ENCODE measurements at places on chromosomes 13 and 19.

DNA sequence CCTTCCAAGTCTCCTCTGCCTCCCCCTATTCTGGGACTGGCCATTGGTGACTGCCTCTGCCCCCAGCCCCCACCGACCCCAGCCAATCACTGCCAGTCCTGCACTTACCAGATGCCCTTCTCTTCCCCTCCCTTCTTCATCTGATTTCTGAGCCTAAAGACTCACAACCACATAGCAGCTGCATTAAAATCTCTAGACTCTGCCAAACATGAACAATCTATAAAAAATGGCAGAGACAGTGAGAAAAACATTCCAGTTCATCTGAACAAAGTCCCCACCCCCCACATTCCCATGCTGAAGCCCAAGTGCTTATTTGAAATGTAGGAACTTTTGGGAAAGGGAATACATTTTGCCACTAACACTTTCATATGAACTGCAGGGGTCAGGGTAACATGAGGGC, 60.8 kb downstream of the KCTD12 start:
- DNase-seq: no peak

DNA sequence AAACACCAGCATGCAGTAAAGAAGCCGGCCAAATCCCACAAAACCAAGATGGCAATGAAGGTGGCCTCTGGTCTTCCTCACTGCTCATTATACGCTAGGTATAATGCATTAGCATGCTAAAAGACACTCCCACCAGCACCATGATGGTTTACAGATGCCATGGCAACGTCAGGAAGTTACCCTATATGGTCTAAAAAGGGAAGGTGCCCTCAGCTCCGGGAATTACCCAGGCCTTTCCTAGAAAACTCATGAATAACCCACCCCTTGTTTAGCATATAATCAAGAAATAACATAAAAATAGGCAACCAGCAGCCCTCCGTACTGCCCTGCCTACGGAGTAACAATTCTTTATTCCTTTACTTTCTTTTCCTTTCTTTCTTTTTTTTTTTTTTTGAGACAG, 21.1 kb upstream of the PLEKHF1 start:
- no peak for DNase-seq

DNA sequence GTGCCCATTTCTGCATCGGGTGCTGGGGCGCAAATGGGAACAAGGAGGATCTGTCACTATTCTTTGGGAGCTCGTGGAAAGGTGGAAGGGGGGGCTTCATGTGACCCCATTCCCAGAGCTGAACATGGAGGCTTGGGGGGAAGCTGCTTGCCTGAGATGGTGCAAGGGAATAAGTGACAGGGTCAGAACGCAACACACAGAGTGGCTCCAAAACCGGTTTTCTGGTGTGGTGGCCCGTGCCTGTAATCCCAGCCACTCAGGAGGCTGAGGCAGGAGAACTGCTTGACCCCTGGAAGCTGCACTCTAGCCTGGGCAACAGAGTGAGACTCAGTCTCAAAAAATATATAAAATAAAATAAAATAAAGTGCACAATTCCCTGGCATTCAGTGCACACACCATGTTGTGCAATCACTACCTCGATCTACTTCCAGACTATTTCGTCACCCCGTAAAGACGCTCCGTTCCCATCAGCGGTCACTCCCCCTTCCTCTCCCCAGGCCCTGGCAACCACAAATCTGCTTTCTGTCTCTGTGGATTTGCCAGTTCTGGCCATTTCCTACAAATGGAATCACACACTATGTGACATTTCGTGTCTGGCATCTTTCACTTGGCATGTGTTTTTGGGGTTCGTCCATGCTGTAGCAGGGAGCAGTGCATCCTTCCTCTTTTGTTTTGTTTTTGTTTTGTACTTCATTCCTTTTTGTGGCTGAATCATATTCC, 18.2 kb upstream of the COMP start:
- DNase-seq: no peak

GRCh38 chr19:7868671-7869452, 5.3 kb downstream of the PRR36 start:
- DNase-seq: peak; percentile 94

DNA sequence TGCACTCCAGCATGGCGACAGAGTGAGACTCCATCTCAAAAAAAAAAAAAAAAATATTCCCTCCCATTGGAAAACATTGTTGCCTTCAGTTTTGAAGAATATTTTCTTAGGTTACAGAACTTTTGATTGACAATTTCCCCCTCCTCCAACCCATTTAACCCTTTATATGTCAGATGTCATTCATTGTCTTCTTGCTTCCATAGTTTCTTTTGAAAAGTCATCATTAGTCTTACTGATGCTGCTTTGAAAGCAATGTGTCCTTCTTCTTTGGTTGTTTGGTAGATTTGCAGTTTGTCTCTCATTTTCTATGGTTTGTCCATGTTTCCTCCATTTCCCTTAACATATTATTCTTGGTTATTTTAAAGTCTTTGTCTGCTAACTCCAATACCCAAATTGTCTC, 25.4 kb downstream of the ZNF558 start:
- no peak for DNase-seq

DNA sequence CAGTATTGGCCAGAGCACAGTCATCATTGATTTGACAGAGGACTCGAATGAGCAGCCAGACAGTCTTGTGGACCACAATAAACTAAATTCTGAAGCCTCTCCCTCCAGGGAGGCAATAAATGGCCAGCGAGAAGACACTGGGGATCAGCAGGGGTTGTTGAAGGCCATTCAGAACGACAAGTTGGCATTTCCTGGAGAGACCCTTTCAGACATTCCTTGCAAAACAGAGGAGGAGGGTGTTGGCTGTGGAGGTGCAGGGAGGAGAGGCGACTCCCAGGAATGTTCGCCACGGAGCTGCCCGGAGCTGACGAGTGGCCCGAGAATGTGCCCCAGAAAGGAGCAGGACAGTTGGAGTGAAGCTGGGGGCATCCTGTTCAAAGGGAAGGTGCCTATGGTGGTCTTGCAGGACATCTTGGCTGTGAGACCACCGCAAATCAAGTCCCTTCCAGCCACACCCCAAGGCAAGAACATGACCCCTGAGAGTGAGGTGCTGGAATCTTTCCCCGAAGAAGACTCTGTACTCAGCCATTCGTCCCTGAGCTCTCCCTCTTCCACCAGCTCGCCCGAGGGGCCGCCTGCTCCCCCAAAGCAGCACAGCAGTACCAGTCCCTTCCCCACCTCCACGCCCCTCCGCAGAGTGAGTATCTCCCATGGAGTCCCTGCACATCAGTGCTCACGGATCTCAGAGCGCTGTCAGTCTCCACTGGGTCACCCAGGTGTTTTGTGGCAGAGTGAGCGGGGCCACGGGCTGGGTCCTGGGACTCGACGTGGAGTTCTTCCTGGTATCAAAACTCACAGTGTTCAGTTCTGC, 6.9 kb downstream of the CHAF1A start:
- DNase-seq: no peak

- no peak for DNase-seq
Observed at GRCh38 chr19:947090-947706, 21.4 kb downstream of the ARID3A start.

DNA sequence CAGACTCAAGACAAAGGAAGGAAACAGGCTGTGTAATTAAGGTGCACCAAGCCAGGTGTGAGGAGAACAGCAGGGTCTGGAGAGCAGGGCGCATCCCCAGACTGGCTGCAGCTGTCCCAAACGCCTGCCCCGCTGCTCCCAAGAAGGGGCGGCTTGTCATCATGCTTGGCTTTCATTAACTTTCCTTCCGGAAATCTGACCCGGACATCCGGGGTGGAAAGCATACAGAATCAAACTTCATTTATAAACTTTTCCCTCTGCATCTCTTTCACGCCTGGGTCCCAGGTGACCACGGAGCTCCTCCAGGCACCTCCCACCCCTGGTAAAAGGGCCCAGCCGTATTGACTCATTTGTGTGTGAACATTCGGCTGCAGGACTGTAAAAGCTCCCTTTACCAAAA, 31.7 kb downstream of the TSHZ3 start:
- DNase-seq: no peak

DNA sequence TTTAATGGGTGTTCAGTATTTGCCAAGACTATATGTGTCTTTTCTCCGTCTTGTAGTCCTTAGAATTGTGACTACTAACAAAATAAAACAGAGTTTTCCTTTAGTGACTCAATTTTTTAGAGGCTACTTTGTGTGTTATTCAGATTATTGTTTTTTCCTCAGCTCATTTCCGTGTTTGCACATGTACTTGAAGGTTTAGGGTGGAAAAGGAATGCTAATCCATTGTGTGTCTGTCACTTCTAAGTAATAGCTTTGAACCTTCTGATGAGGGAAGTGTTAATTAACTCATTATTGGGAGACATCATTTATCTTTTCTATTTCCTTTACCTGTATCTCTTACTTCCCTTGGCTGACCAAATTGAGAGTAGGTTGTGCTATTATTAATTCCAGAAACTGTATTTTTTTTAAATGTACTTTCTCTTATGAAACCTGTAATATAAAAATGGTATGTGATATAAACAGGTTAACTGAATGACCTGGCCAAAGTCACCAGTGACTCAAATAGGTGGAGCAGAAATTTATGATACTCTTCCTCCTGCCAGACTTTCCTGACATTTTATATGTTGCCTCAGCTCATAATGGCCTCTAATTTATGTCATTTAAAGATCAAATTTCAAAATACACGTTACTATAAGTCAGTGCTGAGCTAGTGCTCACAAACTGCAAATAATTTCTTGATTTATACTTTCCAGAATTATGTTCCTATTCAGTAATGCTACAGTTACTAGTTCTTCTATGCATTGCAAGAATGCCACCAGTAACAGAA, 88.8 kb downstream of the LMO7 start:
- no peak for DNase-seq

- DNase-seq: peak; percentile 39
Observed at GRCh38 chr19:10431943-10432735, 11.8 kb downstream of the PDE4A start.

DNA sequence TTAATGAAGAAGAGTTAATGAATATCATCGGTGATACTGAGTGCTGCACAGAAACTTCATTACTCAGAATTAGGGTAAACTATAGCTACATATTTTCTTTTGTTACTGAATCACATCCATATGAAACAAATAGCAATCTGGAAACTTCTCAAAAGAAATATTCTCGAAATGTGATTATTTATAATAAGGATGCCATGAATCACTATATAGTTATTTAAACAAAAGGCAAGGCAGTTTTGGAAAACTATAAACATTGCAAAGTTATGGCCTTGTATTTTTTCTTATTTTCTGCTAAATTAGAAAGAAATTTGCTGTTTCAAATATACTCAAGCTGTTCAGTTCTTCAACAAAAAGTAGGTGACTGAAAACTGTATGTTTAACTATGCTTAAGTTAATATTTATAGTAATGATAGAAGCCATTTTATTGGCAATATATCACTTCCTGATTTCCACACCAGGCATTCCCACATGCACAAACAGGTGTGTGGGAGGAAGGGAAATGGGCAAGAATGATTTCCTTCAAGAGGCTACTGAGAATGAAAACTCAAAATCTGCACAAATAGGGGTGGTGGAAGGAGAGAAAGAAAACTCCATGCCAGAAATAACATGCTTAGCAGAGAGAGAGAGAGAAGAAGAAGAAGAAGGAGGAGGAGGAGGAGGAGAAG, 74.5 kb upstream of the FRY start:
- no peak for DNase-seq

GRCh38 chr13:113115363-113116205, 7.0 kb upstream of the F10 start:
- no peak for DNase-seq

DNA sequence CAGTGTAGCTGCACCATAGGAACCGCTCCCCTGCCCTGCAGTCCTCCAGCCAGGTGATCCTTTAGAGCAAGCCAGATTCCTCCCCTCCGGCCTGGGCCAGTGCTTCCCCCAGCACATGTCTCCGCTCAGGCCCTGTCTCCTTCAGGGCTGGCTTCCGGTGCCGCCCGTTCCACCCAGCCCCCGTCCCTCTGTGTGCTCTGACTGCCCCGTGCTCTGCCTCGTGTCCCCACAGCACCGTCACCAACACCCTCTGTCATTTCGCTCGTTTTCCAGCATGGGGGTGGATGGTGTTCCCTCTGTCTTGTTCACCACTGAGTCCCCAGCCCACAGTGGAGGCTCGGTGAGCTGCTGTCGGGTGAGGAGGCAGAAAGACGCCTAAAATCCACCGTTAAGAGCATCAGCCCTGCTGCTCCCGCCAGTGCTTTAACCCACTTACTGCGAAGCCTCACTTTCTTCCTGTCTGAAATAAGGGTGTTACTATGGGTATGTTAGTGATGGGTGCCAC, 54.5 kb downstream of the TSSK6 start:
- no peak for DNase-seq

DNA sequence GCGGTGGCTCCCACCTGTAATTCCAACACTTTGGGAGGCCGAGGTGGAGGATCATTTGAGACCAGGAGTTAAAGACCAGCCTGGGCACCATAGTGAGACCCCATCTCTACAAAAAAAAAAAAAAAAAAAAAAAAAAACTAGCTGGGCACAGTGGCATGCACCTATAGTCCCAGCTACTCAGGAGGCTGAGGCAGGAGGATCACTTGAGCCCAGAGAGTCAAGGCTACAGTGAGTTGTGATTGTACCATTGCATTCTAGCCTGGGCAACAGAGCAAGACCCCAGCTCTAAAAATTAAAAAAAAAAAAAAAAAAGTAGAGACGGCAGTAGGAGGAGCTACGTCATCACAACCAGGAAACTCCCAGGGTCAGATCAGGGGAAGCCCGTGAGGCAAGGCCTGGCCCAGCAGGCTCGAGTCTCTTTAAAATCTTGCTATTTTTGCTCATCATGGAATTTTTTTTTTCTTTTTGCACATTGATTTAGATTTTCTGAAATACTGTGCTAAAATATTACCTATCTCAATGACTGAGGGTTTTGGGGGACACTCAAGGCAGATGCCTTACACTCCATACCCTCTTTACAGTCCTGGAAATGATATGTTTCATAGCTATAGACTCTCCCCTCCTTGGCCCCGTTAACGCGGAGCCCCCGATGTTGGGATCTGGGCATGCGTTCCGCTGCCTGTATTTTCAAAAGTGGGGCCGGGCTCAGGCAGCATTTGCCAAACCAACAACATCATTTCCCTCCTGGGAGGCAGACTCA, 44.4 kb upstream of the USE1 start:
- DNase-seq: no peak

DNA sequence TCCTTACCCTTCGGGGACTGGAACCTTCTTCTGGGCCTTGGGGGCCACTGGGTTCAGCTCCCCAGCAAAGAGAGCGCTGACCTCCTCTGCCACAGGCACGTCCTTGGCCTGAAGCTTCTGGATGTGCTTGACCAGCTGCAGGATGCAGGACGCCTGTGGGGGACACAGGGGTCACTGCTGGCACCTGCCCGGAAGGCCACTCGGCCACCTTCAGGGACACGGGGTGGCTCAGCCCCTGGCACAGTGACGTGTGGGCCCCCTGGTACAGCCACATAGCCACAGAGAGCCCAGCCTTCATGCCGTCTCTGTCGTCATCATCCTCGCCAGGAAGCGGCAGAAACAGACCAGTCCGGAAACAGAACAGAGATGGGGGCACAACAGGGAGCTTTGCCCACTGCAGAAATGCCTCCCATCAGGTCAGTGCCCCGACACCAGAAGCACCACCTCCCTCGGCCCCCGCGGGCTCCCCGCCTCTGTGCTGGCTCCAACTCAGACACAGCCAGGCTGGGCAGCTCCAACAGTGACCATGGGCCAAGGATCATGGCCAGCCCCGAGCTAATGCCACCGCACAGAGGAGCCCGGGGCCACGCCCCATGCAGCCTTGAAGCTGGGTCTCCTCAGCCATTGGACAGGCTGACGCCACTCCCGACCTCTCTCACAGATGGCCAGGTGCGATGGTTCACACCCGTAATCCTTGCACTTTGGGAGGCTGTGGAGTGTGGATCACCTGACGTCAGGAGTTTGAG, 20.7 kb downstream of the IZUMO4 start:
- DNase-seq: no peak

GRCh38 chr19:17107546-17108452, 32.2 kb downstream of the MYO9B start:
- DNase-seq: peak; percentile 99

- DNase-seq: no peak
Observed at GRCh38 chr13:47252627-47253026, 355.8 kb upstream of the HTR2A start.

All from 8988T (cell line).